ENCODE measurements at places on chromosomes 1 and 21. TPM values are rescaled to one million over a fixed set of nuclear protein-coding genes. Genes with fewer than 3 reads are reported as not detected.

The SPRR3 gene
- polyA plus RNA-seq, result not detected

The TESK2 gene
- 7.3 TPM for polyA plus RNA-seq

DNA sequence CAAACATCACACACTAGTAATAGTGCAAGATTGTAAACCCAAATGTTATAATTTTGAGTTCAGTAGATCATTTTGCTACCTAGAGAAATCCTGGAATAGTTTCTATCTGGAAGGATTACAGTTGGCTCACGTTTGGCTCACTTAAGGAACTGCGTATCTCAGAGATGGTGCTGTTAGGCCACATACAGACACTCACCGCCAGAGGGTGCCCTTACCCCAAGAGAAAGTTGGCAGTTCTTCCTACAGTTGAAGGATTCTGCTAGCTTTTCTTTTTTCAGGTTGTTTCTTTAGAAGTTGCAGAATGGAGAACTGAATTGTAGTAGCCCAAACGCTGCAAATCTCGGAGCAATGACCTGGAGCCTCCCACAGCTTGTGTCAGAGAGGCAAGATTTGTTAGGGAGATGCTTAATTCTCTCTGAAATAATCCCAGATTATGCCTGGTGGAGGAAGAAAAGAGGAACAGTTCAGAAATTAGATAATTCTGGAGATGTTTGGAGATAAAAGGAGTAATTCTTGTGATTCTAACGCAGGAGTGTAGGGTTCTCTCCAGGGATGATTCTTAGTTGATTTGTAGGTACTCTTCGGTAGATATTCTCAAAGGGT lies 87.9 kb upstream of the PAPPA2 start:
- peak; percentile 75 for DNase-seq

GRCh38 chr1:118304722-118305359 lies 119.8 kb upstream of the SPAG17 start:
- no peak for DNase-seq

DNA sequence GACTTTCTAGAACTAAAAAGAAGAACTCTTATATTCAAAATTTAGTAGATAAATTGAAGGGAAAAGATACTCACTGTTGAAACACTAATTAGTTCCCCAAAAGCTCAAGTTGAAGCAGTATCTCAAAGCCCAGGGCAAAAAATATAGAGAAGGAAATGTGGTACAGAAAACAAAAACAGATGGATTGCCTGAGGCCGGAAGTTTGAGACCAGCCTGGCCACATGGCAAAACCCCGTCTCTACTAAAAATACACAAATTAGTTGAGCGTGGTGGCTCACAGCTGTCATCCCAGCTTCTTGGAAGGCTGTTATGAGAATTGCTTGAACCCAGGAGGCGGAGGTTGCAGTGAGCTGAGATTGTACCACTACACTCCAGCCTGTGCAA lies 36.0 kb downstream of the FAM177B start:
- DNase-seq, result no peak

DNA sequence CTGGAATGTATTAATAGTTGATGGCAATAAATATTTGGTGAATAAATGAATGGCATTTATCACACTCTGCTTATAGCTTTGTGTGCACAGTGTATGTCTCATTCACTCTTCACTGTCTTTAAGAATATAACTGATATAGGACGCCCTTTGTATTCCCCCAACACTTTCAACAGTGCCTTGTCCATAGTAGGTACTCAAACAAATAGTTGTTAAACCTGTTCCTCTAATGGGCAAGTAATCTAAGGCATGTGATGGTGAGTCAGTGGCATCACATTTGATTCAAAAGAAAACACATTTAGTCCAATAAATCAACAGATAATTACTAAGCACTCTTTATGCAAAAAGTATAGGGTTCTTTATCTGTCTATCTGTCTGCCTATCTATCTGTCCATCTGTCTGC lies 11.2 kb upstream of the RXRG start:
- DNase-seq, result no peak

GRCh38 chr1:217418269-217419193 lies 212.4 kb downstream of the GPATCH2 start:
- no peak for DNase-seq

DNA sequence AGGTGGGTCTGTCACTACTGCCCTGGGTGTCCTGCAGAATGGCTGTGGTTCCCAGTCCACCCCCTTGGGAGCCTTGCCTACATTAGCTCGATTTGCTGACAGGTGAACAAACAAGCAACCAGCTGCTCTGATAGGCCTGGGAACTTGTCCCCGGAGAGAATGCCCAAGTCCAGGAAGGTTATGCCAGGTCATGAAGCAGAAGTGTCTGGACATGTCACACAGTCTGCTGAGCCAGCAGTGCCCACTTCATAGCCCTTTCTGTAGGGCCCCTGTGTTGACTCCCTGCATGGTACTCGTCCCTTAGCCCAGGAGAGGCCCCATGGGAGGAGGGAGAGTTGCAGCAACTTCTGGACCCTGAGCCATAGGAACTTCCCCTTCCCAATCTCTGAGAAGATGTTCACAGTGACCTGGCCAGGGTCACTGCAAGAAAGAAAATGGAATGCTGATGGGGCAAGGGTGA lies 31.0 kb downstream of the UCK2 start:
- no peak for DNase-seq

DNA sequence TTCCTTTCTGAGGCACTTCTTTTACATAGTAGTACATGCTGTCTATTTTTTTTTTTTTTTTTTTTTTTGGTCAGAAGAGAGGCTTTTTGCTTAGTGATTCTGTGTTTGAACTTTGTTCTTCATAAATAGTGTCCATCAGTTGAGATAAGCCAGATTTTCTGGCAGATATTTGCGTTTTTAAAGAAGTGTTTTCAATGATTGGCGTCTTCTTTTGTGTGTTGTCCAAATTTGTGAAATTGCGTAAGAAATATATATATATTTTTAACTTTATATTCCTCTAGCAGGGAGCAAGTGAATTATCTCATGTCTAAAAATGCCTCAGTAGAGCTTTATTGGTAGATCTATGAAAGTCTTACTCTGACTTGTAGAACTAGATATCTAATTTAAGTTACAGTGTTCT lies 28.3 kb downstream of the NEK7 start:
- no peak for DNase-seq

- DNase-seq, result no peak
Observed at GRCh38 chr1:117699953-117700352, 94.1 kb downstream of the TENT5C start.

- no peak for DNase-seq
Observed at GRCh38 chr1:95679262-95679661, 445.3 kb downstream of the RWDD3 start.

- DNase-seq, result no peak
Observed at GRCh38 chr21:32252136-32252535, 26.7 kb downstream of the MIS18A start.

- DNase-seq, result no peak
Observed at GRCh38 chr1:218341325-218341724, 3.8 kb upstream of the TGFB2 start.

Data from renal cortex interstitium (tissue), 15 donors.